ENCODE measurements at places on chromosomes 12 and 14. TPM values are rescaled to one million over a fixed set of nuclear protein-coding genes. Genes with fewer than 3 reads are reported as not detected.

Gene SLCO1A2
- 0.01 TPM for polyA plus RNA-seq

Gene KRT1
- polyA plus RNA-seq = 0.13 TPM

Gene SERPINA9
- not detected for polyA plus RNA-seq

Gene TAS2R19
- 0.21 TPM for polyA plus RNA-seq

Gene ASPG
- polyA plus RNA-seq = 0.61 TPM

Gene GLT8D2
- 1.1 TPM for polyA plus RNA-seq
